Ascending aorta (tissue), 2 donors: ENCODE measurements at places on chromosomes 7 and 10.

DNA sequence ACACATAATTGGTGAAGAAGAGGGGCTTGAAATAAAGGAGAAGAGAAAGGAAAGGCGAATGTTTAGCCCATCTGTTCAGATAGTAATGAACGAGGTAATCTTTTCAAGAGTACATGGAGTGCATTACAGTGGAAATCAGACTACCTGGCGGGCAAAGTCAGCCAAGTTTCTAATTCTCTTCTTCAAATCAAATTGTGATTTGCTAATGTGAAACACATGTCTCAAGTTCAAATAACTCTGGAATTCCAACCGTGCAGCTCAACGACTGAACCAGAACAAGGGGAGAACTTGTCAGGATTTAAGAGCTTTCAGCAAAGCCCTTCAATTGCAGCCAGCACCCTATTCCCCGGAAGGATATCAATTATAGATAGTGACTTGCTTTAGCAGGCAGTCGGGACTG lies 216.9 kb downstream of the GLI3 start:
- no peak for DNase-seq

- DNase-seq, result no peak
Observed at GRCh38 chr10:29998142-29998808, 61.1 kb downstream of the JCAD start.

GRCh38 chr7:46534664-46535588 lies 613.9 kb upstream of the IGFBP3 start:
- no peak for DNase-seq

GRCh38 chr7:23396222-23397015 lies 73.9 kb downstream of the IGF2BP3 start:
- DNase-seq, result no peak

GRCh38 chr10:53664282-53665019 lies 891.9 kb upstream of the MBL2 start:
- DNase-seq, result no peak

- DNase-seq, result no peak
Observed at GRCh38 chr10:72511459-72511858, 114.4 kb downstream of the MICU1 start.

- no peak for DNase-seq
Observed at GRCh38 chr7:42445691-42446090, 208.7 kb upstream of the GLI3 start.
